CD4-positive, alpha-beta T cell treated with Interleukin-12 subunit alpha and Interleukin-12 subunit beta, for 1 hour (primary cell): ENCODE measurements at places on chromosomes 16 and 17.

GRCh38 chr16:5854027-5854426 is 756.4 kb upstream of the EEF2KMT start:
- DNase-seq, result no peak

GRCh38 chr16:74901606-74902005 is 83.3 kb downstream of the WDR59 start:
- DNase-seq, result no peak

DNA sequence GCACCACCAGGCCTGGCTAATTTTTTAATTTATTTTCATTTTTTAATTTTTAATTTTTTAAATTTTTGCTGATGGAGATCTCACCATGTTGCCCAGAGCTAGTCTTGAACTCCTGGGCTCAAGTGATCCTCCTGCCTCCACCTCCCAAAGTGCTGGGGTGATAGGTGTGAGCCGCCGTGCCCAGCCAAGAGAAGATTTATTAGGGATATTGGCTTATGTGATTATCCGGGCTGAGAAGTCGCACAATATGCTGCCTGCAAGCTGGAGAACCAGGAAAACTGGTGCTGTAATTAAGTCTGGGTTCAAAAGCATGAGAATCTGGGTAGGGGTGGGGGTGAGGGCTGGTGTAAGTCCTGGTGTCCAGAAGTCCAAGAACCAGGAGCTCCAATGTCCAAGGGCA is 2.5 kb upstream of the C16orf90 start:
- DNase-seq, result no peak

GRCh38 chr16:69476920-69477443 is 52.6 kb downstream of the CYB5B start:
- DNase-seq, result no peak

- no peak for DNase-seq
Observed at GRCh38 chr17:19271780-19272357, 34.7 kb downstream of the EPN2 start.

DNA sequence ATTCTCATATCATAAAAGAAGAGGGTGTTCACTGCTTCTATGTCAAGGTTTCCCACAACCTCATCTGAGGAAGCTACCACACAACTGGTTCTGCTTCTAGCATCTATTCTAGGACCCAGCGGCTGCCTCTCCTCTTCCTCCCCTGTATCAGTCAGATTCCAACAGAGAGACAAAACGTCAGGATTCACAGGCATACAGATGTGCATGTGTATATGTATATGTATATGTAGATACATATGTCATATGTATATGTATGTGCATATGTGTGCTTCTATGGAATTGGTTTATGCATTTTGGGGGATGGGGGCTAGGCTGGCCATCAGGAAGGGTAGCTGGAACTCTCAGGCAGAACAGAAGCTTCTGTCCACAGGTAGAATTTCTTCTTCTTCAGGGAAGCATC is 37.4 kb upstream of the NLRP1 start:
- DNase-seq, result no peak

DNA sequence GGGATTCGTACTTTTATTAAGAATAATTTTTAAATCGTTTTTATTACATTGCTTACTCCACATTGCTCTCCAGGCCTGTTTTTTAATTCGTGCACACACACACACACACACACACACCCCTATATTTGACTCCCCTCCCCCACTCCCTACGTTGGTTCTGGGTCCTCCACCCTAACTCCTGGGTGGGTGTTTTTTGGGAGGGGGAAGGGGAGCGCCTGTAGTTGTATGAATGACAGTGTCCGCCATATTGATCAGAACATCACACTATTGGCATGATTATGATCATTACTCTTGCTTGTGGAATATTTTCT is 1.3 kb downstream of the GNAO1 start:
- no peak for DNase-seq

DNA sequence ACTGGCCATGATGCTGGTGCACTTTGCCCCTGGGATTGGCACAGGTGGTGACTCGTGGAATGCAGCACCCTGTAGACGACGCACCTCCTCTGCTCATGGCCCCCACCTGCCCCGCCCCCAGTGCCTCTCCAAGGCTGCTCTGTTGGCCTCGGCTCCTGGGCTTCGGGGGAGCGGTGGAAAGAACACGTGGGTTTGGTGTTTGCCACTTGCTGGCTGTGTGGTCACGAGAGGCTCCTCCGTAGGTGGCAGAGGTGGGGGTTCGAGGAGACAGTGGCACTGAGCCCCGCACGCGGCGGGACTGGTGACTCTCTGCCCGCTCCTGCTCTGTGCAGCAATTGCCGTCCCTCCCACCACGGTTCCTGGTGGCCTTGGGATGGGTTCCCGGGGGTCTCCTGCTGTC is 82.8 kb upstream of the ZNF750 start:
- DNase-seq, result no peak

- no peak for DNase-seq
Observed at GRCh38 chr16:73206151-73206707, 158.3 kb upstream of the ZFHX3 start.

DNA sequence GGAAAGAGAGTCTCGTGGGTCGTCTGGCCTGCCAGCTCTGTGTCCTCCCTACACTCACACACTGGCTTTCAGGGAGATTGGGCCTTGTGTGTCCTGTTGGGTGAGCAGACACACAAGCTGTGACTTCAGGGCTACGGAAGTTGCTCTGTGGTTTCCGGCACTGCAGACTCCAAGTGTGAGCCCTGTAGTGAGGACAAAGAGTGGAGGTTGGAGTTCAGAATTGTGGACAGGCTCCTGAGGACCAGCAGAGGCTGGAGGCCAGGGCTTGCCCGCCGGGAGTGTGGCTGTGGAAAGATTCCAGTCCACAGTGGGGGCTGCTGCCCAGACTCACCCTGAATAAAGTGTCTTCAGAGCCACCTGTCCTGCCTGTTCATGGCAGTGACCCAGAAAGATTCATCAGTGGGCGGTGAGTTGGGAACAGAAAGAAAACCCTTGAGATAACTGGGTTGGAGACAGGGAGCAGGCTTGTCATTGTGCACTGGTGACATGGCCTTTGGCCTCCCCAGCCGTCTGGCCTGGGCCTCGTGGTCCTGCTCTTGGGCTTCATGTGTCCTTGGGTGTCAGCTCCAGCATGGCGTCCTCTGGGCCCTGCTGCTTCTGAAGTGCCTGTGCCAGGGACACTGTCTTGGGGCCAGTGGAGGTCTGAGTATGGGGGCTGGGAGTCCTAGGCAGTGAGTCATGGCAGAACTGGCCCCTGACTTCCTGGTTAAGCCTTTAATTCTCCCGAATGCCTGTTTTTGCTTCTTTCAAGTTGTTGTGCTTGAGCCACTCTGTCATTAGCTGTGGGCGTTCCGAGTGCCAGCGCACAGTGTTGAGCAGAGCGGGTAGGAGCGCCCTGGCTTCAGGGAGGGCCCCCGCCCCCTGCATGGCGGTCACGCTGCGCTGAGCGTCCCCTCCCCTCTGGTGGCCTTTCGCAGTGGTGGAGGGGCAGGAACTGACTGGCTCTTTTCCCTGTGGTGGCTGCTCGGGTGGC is 19.9 kb upstream of the ZNF750 start:
- DNase-seq, result peak; percentile 64

DNA sequence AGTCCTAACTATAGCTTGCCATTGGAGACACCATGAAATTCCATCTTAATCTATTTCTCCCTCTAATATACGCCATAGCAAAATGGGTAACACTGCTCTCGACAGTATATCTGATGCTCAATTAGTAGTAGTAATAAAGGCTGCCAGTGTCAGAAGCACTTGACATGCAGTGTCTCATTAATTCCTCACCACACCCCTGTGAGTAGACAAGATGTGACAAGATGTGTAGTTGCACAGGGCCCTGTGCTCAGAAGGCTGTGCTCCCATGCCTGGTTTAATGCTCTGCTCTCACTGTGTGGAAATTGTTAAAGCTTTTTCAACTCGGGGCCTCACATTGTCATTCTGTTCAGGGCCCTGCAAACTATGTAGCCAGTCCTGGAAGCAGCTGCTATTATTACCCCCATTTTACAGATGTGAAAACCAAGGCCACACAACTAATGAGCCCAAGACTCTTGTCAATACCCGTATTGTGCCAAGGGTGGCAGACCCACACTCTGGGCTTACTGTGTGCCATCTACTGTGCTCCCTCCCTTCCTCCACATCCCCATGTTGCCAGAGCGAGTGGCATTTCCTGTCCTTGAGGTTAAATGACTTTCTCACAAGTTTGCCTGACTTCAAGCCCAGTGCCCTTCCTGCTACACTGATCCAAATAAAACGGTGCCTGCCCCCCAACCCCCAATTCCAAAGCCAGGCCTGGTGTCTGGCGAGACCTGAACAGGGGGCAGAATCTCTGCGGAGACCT is 287.3 kb upstream of the CCL2 start:
- no peak for DNase-seq

- DNase-seq, result no peak
Observed at GRCh38 chr17:27533874-27534815, 77.9 kb downstream of the KSR1 start.

DNA sequence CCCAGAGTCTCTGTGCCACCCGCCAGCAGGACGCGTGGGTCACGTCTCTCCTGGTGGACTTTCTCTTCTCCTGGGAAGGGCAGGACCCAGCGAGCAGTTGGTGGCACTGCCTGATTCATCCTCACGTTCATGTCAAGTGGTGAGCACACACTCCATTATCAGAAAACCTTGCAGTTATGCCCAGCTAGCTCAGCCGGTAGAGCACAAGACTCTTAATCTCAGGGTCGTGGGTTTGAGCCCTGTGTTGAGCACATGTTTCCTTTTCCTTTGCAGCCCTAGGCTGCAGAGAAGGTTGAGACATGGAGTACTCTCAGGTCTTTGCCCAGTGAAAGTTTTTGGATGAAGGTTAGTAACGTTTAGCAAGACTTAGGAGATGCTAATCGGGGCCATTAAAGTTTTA is 8.0 kb downstream of the OR1F1 start:
- no peak for DNase-seq

DNA sequence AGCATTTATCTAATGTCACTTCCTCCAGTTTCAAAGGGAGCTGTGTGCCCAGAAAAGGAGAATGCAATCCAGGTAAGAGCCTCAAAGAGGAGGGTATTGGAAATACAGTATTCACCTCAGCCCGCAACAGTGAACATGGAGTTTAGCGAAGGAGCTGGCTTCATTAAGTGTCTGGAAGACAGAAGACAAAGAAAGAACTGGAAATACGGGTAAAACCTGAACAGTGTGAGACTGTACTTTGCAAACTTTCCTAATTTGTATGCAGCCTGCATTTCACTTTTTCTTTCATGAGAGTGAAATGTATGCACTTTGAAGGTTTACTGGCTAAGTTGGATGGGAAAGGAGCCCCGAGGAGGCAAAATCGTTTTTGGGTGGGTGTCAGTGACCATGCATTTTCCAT is 478.4 kb downstream of the HS3ST3B1 start:
- no peak for DNase-seq

DNA sequence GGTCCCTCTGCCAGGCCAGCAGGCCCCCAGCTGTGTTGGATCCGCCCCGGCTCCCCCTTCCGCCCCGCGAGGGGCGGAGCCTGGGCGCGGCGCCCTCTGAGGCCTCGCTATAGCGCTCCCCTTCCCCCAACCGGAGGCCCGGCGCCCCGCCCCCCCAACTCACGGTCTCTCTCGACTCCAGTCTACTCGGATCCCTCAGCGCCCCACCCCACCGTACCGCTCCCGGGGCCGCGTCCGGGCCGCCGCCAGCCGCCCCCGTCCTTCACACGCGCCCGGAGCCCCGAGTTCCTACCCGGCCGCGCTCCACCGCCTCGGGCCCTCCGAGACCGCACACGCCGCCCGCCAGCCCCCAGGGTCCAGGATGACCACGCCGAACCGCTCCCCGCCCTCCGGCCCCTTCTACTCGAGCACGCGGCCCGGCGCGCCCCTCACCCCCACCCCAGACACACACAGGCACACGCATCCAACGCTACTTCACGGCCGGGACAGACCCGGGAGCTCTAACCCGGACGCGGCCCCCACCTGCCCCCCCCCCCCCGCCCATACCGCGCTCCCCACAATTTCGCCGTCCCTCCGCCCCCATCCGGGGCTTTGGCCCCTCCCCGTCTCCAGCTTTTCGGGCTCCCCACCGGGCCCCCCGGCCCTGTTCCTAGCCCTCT is 1.4 kb downstream of the PHF23 start:
- peak; percentile 90 for DNase-seq

- no peak for DNase-seq
Observed at GRCh38 chr16:87982581-87983041, 31.4 kb downstream of the BANP start.
